Panc1 (cell line): ENCODE measurements at places on chromosomes 12 and 14. TPM values are rescaled to one million over a fixed set of nuclear protein-coding genes. Genes with fewer than 3 reads are reported as not detected.

Gene ACSM4
- not detected for total RNA-seq

GRCh38 chr14:90986510-90986909 is 73.9 kb downstream of the RPS6KA5 start:
- DNase-seq = no peak

GRCh38 chr12:28618772-28619171 is 428.5 kb downstream of the CCDC91 start:
- no peak for DNase-seq

Gene GLI1
- total RNA-seq = 6.5 TPM

Gene NOVA1
- not detected for total RNA-seq

DNA sequence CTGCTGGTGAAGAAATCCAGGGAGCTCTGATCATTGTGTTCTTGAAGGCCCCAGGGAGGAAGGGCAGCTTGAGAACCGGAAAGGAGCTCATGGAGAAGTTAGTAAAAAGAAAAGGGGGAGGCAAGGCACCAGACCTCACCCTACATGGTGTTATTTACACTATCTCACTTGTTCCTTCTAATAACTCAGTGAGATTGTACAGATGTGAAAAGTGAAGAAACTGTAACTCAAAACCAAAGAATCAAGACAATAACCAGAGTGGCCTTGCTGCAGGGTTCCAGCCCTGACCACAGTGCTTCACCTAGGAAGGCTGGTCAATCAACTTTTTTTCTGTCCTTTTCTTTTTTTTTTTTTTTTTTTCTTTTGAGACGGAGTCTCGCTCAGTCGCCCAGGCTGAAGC is 353.6 kb downstream of the TMTC2 start:
- no peak for DNase-seq

Gene ZDHHC22
- 0.46 TPM for total RNA-seq

DNA sequence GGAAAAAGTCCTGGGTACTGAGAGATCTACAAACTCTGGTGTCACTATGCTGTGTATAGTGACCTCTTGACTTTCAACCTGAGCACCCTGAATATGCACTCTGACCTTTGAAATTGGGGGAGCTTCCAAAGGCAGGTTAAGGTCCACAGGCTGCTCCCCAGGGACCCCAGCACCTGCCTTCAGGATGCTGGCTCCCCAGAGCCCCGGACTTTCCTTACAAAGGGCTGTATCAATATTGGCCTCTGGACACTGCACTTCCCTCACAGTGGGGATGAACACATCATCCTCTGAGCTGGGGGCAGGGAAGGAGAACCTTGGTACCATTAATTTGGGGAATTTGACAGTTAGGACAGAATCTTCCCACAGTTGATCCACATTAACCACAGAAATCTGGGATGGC is 14.3 kb downstream of the PLD4 start:
- no peak for DNase-seq
